ENCODE measurements at places on chromosomes 4 and X.

- DNase-seq = no peak
These were observed 112.5 kb upstream of the ZFP42 start for GRCh38 chr4:187883049-187883448.

GRCh38 chrX:9033179-9033578, 748 bp downstream of the FAM9B start:
- DNase-seq = no peak

DNA sequence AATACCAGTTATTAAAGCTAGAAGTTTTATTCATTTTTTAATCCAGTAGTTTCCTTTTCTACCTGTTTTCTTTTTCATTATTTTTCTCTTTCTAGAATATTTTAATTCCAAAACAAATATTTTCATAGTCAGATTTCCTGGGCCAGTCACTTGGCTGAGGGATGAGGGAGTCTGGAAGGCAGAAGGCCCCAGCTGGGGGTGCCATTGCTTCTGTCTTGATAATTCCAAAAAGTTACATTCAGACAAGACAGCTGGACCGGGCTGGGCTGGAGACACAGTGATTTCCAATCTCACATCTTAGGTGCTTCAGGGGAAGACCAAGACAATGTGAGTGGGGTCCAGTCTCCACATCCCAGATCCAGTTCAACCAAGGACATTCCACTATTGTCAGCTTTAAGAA, 263.5 kb downstream of the TMA16 start:
- no peak for DNase-seq

DNA sequence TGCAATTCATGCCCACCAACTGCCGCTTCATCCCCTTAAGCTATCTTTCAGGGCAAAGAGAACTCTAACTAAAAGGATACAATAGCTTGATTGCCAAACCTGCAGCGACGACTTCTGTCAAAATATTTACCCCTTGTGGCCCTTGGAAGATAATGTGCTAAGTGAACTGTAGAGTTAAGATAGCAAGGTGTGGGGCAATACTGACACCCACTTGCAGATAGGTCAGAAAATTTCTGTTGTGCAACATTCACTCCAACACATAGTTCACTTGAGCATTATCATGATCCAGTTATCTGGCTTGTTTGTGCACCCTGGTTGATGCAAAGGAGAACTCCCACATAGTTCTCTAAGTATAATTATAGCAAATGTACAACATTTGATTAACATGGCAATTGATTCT, 55.6 kb downstream of the RHOXF2B start:
- no peak for DNase-seq

DNA sequence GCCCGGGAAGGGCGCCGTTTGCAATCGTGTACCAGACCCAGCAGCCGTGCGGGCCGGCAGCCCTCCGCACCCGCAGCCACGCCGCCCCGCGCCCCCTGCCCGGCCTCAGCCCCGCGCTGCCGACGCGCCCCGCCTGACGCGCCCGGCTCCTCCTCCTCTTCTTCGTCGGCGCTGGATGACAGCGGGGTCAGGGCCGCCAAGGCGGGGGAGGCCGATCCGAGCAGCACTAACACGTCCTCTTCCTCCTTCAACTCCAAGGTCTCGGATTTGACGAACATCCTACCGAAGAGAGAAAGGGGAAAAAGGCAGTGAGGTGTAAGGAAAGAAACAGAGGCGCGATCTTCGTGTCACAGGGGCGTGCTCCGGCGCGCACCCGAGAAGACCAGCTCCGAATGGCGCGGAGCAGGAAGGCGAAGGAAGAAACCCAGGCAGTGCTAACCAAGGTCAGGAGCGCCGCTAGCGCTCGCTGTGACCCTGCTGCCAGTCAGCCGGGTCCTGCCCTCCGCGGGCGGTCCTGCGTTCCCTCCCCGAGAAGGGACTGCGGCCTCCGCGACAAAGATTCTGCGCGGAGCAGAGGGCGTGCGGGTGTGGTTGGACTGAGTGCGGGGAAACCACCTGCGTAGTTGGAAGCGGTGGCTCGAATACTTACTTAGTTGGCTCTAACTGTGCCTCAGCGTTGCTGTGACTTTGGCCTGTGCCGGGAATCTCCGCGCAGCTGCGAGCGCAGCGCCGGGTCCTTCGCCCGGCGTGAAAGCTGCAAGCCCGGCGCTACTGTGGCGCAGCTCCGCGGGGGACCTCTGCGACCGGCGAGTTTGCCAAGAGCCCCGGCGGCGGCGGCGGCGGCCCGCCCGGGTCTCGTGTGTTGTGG, 548 bp downstream of the NEUROG2 start:
- DNase-seq = peak; percentile 51

GRCh38 chr4:56683455-56683854, 2.4 kb upstream of the HOPX start:
- no peak for DNase-seq

GRCh38 chrX:13298836-13299235, 21.0 kb downstream of the ATXN3L start:
- no peak for DNase-seq

GRCh38 chrX:25049357-25049756, 33.6 kb upstream of the ARX start:
- no peak for DNase-seq

DNA sequence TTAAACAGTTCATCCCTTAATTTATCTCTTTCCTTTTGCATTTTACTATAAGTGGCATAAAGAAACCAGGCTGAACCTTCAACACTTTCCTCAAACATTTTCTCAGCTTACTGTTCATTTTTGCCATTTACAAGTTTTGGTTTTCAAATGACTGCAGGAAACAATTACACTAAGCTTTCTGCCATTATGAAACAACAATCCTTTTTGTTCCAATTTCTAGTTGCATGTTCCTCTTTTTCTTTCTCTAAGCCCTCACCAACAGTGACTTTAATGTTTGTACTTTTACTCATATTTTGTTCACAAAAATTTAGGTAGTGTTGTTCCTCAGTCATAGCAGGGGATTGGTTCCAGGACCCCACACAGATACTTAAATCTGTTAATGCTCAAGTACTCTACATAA, 1526.1 kb downstream of the STIM2 start:
- DNase-seq = no peak

DNA sequence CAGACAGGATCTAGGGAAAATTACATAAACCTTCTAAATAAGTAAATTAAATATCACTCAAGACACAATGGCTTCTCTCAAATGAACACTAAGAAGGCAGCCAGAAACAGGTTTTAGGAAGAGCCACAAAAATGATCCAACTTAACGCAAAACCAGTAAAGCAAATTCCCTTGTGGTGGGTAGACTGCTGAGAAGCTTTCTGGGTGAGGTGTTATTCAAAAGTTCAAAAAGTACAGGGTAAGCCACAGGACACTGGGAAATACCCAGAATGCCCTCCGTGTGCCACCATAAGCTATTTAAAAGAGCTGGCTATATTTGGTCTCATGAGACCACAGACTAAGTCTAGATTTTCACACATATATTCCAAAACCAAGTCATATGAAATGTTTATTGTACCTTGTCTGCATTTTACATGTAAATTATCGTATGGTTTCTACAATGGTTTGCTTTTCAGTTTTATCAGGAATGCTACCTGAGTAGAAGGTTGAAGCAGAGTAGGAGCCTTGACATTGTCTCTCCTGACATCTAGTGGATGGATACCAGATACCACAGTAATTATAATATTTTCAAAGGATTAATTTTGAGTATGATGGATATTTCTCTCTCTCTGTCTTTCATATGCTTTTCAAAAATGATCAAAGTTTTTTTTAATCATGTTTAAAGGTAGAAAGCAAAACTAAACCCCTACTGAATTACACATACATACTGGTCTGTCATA, 109.3 kb upstream of the KLHL13 start:
- DNase-seq = peak; percentile 5

DNA sequence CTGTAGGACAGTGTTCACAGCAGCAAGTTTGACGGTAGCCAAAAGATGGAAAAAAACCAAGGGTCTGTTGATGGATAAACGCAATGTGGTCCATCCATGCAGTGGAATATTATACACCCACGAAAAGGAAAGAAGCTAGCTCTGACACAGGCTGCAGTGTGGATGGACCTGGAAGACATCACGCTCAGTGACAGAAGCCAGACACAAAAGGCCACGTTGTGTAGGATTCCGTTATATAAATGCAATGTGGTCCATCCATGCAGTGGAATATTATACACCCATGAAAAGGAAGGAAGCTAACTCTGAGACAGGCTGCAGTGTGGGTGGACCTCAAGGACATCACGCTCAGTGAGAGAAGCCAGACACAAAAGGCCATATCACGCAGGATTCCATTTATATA, 105.5 kb upstream of the SHOX start:
- no peak for DNase-seq

DNA sequence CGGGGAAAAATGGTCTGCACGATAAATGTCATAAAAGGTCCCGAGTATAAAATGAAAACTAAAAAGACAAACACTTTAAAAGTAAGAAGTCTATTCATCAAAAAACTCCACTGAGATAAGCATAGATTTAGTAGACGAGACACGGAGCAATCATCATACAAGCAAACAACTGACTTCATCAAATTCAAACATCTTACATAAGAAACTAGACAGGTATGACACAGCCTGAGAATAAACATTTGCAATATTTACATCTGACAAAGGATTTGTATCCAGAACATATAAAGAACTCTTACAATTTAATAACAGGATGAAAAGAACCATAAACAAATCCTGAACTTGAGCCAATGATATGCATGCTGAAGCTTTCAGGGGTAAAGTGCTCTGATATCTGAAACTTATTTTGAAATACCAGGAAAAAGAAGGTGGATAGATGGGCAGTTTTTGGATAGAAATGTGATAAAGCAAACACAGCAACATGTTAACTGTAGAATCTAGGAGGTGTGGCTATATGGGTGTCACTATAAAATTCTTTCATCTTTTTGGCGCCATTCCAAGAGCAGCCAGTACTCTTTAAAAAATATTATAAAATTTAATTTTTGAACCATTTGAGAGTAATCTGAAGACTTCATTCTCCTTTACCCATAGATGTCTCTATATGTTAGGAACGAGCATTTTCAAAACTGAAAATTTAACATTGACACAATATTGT, 12.0 kb downstream of the MPP1 start:
- DNase-seq = no peak

DNA sequence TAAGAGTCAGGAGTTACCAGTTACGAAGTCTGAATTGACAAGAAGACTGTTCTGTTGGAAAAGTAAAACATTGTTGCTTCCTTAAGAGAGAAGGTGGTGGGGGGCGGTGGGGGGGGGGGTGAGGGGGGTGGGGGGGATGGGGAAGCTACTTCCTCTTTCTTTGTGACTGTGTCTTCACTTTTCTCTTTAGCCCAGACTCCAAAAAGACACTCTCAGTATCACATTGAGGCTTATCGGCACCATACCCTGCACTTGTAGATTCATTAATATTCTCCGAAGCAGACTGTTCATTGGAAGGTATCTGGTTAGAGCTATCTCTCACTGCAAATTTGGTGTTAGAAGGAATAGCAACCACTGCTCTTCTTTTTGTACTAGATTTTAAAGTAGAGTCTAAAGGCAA, 94.5 kb upstream of the IL13RA1 start:
- DNase-seq = peak; percentile 4

GRCh38 chrX:121014826-121015225, 29.3 kb upstream of the CT47A1 start:
- DNase-seq = no peak

DNA sequence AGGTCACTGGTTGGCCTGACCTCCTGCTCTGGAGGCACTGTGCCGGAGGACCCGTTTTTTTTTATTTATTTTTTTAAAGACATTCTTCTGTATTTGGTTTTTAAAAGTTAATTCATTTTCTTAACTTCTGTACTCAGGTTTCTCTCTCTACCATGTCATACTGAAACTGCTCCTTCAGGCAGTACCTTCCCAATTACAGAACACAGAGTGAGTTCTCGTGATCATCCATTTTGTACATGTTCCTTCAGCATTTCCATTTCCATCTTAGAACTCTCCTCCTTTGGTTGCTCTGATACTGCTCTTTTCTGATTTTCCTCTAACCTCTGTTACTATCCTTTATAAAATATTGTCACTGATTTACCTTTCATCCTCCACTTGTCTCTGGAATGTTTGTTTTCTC, 17.9 kb downstream of the UBE2K start:
- DNase-seq = no peak

GRCh38 chrX:13212191-13212651, 107.6 kb downstream of the ATXN3L start:
- DNase-seq = no peak

GRCh38 chr4:2433609-2434350, 15.0 kb downstream of the CFAP99 start:
- DNase-seq = no peak

DNA sequence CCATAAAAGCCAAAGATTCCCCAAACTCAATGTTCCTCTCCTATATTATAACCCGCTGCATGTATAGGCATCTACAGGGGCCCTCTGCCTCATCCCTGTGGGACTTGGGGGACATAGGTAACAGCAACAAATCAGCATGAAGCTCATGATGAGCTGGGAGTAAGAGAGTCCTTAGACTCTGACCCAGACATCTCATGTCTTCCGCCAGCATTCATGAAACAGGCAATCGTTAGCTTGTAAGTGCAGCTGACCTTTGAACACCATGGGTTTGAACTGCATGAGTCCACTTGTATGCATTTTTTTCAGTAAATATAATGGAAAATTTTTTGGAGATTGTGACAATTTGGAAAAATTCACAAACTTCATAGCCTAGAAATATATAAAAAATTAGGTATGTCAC, 10.4 kb upstream of the SCOC start:
- no peak for DNase-seq

- DNase-seq = no peak
These were observed 48.0 kb upstream of the TRIM2 start for GRCh38 chr4:153156263-153156662.

- no peak for DNase-seq
These were observed 97.0 kb upstream of the LNX1 start for GRCh38 chr4:53688186-53688790.

DNA sequence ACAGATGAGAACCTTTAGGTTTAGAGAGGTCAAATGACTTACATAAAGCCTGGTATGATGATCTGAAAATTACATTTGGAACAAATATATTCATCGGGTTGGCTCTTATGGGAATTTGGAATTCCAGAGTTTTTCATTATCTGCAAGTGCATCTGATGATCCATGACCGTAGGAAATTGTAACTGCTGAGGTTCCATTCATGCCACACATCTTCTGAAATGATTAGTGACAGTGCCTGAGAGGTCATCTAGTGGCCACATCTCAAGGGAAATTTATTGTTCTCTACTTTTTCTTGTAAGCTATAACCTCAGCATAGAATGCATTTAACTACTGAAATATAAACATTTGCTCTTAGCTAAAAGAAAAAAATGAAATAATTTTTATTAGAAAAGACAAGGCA, 105.8 kb upstream of the NWD2 start:
- DNase-seq = no peak

DNA sequence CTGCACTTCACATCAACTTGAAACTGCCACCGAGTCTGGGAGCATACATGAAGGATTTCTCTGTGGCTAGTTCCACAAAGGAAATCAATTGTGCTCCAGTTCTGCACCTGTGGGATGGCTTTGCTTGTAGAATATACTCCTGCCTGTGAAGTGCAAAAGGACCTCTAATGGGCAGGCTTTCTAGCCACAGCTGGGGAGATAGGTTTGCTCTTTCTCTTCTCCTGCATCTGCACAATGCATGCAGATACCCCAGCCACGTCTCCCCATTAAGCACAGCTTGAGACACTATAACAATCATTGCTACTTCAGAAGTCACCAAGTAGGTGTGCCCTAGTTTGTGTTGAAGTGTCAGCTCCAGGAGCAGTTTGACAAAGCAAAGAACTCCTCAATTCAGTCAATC, 364.6 kb downstream of the ZIC3 start:
- no peak for DNase-seq

- no peak for DNase-seq
These were observed 41.4 kb upstream of the PPP2R3B start for GRCh38 chrX:427812-428725.
